Activated naive CD8-positive, alpha-beta T cell treated with anti-CD3 and anti-CD28 coated beads for 36 hours (primary cell): ENCODE measurements at places on chromosomes 12 and 14. TPM values are rescaled to one million over a fixed set of nuclear protein-coding genes. Genes with fewer than 3 reads are reported as not detected.

DNA sequence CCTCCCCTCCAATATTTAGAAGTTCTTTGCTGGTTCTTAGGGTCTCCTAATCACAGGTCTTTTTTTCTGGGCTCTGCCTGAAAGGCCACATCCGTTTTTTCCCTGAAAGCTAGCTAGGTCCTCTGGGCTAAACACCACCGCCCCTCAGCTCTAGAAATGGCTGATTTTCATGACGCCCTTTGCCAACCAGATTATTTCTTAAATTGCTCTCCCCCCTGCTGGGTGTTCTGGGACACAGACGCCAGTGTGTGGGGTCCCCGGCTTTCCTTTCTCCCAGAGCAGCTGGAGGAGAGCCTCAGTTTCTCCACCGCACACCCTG, 45.3 kb upstream of the ATP23 start:
- no peak for DNase-seq

The A2M gene
- total RNA-seq, result not detected

DNA sequence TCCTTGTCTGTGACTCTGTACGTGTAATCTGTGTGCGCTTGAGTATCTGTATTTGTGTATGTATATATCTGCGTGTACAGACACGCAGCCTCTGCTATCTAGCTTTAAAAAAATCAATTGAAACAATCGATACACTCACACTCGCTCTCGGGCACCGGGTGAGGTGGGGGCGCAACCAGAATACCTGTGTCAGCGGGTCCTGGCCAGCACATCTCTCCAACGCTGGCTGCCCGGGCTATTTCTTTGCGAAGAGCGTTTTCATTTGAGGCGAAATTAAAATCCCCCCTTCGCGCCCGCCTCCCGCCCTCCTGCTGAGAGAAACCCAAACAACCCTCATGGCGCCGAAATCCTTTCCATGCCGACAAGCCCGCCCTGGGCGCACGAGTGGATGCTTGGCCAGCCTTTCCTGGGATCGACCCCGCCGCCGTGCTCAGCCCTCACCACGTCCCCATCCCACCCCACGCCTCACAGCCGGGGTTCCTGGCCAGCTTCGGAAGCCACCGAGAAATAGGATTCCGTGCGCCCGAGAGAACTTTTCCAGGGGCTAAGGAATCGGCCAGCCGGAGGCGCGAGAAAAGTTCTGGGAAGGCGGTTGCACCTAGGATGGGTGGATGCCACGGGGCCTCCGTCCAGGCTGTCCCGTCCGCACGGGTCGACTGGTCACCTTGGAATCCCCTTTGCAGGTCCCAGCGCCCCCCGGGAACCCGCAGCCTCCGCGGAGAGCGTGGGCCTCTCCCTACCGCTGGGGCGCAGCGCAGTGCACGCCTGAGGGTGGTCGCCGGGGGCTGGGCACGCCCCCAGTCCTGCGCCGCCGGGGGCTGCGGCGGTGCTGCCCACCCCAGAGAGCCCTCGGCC, 1.0 kb downstream of the ZDHHC22 start:
- DNase-seq, result no peak

The IFNG gene
- 39.7 TPM for total RNA-seq

DNA sequence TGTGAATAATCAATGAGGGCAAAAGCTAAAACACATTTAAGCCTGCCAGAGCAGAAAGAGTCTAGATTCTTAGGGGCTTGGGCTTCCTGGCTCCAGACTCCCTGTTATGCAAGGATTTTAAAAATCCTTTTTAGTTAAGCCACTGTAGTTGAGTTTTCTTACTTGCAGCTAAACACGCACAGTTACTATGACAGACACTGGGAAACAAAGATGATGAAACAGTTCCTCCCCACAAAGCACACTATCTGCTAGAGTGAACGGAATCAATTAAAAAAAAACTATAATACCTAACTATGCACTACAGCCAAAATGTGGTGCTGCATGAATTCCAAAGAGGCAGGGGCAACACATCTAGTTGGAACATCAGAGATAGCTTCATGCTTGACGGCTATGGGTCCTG, 28.2 kb downstream of the RPS6KA5 start:
- DNase-seq, result no peak
